ACHN (cell line): ENCODE measurements at places on chromosomes 1 and 21.

DNA sequence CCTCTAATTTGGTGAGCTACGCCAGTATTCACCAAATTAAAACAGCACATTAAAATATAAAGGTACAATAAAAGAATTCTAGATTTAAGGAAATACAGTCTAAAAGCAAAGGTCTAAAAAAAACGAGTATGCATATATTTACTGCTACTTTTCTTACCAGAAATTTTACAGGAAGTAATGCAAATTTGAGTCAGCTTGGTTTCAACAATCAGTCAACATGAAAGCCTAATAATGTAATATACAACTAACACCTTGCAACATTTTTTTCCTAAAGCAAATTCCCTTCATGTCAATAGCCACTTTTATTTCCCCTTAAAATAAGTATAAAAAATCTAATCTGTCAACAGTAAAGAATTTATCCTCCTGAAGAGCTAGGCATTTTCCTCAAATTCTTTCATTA lies 11.9 kb downstream of the PTP4A2 start:
- no peak for DNase-seq

DNA sequence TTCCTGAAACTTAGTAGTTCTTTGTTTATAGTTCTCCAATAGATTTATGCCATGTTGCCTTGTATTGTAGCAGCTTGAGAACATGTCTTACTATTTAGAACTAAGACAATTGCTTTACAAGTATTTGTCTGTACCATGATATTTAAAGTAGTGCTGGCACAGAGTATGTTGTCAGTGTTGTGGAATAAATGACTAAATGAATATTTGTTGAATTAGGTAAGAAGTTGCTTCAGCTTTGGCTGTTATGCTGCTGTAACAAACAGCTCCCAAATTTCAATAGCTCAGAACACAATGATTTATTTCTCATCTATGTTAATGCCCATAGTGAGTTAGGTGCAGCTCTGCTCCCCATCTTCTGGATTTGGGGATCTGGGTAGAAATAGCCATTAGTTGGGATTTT lies 90.2 kb upstream of the VCAM1 start:
- DNase-seq, result no peak

DNA sequence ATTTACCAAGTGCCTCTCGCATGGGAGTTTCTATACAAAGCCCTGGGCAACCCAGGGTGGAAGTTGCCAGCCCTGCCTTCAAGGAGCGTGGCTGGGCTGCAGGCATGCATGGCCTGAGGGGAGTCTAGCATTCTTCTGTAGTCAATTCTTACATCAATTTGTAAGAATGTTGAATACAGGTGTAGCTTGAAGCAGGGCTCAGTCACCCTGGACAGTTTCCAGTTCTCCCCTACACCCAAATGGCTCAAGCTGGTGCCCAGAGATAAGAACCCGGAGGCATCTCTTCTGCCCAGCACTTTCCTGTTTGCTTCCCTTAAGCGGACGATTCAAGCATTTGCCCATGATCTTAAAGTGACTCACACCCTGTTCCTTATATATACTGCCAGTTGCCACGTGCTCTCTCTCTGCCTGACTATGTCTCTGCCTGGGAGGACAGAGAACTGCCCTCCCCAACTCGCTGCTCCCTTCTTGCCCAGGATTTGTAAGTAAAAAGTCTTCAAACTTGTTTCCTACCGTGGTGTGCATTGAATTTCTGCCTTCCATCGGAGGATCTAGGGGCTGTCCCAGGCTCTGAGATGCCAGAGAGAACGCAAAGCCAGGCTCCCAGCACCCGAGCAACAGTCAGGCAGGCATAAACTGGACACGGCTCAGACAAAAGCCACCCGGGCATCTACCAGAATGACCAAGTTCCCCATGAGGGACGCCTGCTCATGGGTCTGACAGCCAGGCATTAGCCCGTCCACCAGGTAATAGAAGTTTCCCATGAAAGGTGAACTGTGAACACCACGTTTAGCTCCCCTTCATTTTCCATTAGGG lies 50.9 kb upstream of the AJAP1 start:
- DNase-seq, result no peak

GRCh38 chr1:165842023-165842670 lies 14.7 kb downstream of the UCK2 start:
- DNase-seq, result no peak

- DNase-seq, result no peak
Measured at GRCh38 chr1:224407571-224408293, 26.9 kb downstream of the WDR26 start.

- DNase-seq, result no peak
Measured at GRCh38 chr1:87007323-87007722, 92.9 kb downstream of the HS2ST1 start.

DNA sequence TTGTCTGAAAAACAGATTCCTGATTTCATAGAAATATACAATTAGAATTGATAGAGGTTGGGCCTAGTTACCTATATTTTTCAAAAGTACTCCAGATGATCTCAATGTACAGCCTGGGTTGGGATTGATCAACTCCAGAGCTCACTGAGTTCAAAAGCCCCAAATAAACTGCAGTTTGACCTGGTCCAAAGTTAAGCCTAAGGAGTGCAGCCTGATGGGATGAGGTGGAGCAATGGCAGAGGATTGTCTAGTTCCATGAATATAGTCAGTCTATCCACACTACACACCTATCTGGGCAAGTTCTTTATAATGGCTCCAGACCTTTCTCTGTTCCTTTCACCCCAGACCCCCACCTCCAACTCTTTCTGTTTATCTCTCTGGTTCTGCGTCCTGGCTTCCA lies 49.2 kb downstream of the C8A start:
- DNase-seq, result no peak

DNA sequence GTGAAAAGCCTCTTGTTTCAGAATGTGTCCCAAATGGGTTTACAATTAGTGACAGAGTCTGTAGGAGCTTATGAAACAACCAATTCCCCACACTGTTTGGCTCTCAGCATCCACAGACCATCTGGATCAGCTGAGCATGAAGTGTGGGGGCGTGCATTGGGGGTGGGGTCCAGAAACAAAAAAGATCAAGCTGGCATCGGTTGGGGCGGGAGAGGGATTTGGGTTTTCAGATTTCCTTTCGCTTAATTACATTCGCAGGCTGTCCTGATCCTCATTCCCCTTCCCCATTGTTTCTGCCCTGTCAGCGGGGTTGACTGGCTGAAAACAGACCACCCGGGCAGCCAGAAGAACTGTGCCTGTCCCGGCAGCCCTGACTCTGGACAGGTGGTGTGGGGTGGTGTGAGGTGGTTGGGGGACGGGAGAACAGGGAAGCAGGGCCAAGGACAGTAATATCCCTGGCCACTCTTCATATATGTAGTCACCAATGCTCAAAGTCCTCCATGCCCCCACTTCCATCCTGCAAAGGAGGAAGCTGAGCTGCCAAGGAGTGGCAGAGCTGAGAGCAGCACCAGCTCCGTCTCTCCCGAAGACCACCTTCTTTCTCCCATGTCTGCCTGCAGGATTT lies 92.0 kb downstream of the IER5 start:
- no peak for DNase-seq

GRCh38 chr1:103958699-103959098 lies 209.0 kb downstream of the AMY1C start:
- DNase-seq, result no peak

DNA sequence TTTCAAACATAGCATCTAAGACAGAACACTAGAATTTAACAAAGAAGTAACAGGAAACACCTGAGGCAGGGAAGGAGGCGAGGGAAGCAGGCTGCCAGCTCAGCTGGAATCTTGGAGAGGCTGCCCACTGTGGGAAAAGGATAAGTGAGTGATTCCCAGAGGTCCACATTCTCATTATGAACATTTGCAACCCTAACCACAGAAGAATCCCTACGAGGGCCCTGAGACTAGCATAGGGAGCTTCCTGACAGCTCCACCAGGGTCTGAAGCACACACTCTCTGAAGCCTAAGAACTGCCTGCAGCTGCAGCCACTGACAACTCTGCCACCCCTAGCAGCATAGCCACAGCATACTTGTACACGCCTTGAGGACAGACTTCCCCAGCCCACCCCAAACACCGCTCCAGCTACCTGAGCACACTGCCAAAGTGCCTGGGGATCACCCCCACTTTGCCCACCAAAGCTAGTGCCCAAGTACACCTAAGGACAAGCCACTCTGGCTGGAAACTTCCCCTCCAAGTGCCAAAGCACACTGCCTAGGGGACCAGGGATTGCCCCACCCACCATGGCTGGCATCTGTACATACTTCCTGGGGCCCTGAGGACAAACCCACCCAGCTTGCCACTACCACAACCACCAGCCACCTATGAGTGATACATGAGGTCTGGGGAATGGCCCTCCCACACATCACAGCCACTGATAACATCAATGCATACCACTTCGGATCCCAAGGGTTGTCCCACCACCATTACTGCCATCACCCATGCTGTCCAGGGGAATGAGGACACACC lies 76.6 kb upstream of the GUCA2A start:
- no peak for DNase-seq

GRCh38 chr1:202076050-202076511 lies 46.6 kb upstream of the GPR37L1 start:
- DNase-seq, result no peak

DNA sequence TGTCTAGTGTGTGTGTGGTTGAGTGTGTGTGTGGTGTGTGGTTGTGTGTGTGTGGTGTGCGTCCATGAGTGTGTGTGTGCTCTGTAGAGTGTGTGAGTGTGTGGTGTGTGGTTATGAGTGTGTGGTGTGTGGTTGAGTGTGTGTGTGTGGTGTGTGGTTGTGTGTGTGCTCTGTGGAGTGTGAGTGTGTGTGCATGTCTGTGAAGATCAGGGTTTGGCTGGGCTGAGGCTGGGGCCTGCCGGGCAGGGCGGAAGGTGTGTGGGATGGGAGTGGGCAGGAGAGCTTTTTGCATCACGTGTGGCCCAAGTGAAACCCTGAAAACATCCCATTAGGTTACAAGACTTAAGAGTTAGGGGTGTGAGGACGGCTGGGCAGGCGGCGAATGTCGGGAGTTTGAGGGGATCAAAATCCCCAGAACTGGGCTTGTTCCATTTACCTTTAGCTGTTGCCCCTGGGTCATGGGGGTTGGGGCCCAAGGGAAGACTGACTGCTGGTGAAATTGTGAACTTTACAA lies 2.9 kb upstream of the FCMR start:
- no peak for DNase-seq

DNA sequence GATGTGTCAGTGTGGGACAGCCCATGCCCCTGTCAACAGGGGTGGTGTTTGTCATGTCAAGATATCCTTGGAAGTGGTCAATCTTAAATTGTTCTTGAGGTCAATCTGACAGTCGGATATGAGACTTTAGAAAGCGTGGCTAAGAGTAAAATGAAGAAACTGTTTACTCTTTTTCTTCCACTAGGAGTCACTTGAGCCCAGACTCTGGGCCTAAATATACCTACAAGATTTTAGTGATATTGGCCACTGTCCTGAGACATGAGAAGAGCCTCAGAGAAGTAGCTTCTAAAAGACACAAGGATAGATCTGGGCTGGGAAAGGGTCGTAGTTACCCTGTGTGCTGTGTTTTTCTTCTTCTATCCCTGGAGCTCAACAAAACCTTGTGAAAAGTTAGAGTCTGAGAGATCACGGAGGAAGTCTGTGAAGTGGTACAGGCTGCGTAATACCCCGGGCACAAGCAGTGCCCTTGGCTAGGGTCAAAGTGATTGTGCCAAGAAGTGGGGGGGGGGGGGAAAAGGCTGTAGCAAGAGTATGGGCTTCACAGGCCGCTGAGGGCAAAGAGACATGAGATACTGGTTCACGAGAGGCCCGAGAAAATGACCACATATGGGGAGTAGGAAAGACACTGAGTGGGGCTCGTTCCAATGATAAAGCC lies 355.2 kb upstream of the GREM2 start:
- DNase-seq, result peak; percentile 22

- no peak for DNase-seq
Measured at GRCh38 chr1:246169019-246169418, 338.1 kb downstream of the SMYD3 start.

DNA sequence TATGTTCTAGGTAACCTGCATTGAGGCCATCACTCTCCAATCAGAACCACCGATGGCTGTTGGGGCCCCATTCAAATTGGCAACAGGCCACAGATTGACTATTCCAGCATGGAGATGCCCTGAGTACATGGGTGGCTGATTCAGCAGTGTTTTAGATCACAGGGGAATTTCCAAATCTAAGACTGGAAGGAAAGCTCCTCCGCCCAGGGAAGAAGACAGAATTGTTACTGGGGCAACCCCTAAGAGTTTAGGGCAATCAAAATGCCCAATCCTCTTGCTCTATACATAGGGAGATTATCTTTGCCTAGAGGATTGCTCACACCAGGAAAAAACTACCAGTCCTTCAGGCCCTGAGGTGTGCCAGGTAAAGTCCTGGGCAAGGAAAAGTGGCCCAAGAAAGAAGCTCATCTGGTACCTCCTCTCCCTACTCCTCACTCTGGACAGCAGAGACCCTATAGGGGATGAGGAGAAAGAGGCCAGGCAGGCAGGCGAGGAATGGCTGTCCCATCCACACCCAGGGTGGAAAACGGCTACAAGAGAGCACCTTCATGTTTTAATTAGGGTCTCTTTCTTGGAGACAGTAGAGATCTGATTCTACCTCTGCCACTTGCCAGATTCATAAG lies 5.8 kb downstream of the S100A8 start:
- no peak for DNase-seq

GRCh38 chr1:228987286-228987685 lies 252.0 kb downstream of the RHOU start:
- no peak for DNase-seq

GRCh38 chr1:64597113-64597512 lies 127.2 kb downstream of the CACHD1 start:
- DNase-seq, result no peak

DNA sequence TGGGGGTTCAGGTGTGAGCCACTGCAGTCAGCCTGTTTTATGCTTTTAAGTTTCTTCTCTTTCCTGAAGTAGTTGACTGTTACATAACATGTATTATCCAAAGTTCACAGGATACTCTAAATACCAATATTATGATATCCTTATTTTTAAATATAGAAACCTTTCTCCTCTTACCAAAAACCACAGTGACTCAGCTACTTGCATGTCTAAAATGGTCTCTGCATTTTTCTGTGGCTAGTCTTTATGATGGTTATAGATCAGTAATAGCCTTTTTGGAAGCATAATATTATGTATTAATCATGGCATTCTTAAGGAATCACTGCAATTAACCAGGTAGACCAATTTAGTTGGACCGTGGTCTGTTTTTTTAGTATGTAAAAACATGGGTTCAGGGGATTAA lies 210.8 kb upstream of the CACYBP start:
- peak; percentile 77 for DNase-seq

DNA sequence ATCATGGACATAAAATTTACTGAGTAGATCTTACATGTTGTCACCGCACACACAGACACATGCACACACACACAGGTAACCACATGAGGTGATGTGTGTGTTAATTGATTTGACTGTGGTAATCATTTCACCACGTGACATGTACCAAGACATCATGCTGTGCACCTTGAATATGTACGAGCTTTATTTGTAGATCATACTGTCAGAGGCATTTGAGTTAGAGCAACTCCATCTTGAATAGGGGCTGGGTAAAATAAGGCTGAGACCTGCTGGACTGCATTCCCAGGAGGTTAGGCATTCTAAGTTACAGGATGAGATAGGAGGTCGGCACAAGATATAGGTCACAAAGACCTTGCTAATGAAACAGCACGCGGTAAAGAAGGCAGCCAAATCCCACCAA lies 31.7 kb upstream of the TRIM17 start:
- no peak for DNase-seq

GRCh38 chr1:89608984-89609725 lies 23.8 kb upstream of the LRRC8C start:
- no peak for DNase-seq
